ENCODE measurements at places on chromosomes 16 and 17.

GRCh38 chr16:67649494-67649931 lies 4.6 kb downstream of the CARMIL2 start:
- DNase-seq: no peak

- no peak for DNase-seq
These were observed 21.3 kb downstream of the DNAH17 start for GRCh38 chr17:78555746-78556401.

DNA sequence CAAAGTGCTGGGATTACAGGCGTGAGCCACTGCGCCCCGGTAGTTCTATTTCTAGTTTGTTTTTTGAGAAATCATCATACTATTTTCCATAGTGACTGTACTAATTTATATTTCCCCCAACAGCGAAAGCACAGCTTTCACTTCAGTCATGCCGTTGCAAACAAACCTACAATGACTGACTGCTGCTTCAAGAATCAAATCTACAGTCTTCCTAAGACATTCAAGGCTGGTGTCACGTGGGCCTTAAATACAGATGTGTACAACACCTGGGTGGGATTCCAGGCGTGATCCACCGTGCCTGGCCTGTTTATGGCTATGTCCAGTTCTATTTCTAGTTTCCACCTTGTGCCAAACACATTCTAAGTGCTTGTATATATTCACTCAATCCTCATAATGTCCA lies 72.0 kb downstream of the ABCC6 start:
- no peak for DNase-seq

- DNase-seq: no peak
These were observed 29.7 kb downstream of the HS3ST4 start for GRCh38 chr16:25721439-25721838.

GRCh38 chr17:27579304-27579703 lies 51.7 kb upstream of the LGALS9 start:
- no peak for DNase-seq

DNA sequence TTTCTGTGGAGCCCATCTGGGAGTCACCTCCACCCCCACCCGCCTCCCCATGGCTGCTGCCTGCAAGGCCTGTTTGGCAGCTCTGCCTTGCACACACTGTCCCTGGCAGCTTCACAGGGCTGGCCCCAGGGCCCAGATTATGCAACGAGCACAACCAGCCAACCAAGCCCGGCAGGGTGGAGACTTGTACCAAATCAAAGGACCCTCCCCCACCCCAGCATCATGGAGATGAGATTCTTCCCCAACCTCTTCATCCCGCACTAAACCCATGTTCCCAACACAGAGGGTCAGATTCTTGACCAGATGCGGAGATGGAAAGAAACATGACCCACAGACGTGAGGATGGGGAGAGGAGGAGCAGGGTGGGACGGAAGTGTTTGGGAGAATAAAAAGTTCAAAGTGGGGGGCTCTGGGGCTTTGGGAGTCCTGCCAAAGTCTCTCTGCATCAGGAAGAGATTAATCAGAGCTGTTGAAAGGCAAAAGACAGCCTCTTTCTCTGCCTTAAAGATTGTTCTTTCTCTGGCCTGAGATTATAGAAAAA lies 3.8 kb downstream of the SMARCD2 start:
- DNase-seq: peak; percentile 82

- DNase-seq: peak; percentile 49
These were observed 1.6 kb downstream of the ATP6V0C start for GRCh38 chr16:2515180-2515851.

- no peak for DNase-seq
These were observed 155.6 kb downstream of the SNX11 start for GRCh38 chr17:48262982-48263730.

DNA sequence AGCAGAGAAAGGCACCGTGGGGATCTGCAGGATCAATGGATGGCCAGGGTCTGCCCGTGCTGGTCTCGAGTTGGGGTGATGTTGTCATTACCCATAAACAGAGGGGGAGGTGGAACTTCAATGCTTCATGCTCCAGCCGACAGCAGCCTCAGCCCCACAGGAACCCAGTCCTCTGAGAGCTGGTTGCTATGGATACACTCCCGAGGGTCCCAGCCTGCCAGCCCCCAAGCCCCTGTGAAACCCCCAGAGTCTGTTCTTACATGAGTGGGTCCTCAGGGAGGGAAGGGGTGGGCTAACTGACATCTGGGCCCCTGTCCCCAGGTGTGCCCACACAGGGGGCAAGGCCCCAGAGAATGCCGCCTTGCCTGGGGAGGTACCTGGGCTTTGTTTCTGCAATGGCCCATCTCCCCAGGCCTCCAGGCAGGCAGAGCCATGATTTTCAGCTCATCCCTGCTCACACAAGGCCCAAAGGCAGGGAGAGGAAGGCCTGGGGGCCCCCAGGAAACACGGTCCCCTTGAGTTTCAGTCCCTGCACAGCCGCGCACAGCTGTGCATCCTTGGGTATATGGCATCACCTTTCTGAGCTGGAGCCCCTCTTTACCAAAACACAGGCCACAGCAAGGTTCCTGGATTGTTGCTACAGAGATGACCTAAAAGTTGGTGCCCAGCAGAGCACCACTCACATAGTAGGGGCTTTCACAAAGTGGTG lies 223.7 kb downstream of the ZNF423 start:
- DNase-seq: no peak

DNA sequence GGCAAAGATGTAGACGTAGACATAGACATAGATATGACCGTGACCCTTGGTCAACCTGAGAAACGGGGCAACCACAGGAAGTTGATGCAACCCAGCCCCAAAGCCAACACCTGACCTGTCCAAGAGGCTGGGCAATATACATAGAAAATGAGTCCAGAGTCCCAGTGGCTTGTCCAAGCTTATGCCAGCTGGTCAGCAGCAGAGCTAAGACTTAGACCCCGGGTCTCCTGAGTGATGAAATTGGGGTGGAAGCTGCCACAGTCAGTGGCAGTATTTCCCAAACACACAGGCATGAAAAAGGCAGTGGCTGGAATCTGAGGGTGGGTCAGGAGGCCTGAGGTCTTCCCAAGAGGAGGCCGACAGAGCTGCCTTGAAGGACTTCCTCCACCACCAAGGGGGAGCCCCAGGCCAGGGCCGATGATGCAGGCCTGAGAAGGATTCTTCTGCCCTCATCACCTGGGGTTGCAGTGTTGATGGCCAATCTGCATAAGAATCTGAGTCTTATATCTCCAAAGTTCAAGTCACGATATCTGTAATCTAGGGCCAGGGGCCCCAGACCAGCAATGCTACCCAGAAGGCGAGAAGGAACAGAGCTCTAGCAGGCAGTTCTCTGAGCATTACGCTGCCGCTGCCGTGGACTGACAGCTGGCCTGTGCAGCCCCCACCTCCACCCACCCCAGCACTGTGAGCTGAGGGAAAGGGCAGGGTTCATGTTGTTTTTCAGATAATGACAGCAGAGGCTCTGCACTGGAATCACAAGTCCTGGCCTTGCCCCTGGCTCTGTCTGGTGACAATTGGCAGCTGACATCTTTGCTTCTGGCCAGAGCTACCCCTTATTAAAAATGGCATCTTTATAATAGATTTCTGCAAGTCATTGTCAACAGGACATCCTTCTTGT lies 72.7 kb downstream of the GNAO1 start:
- DNase-seq: no peak

DNA sequence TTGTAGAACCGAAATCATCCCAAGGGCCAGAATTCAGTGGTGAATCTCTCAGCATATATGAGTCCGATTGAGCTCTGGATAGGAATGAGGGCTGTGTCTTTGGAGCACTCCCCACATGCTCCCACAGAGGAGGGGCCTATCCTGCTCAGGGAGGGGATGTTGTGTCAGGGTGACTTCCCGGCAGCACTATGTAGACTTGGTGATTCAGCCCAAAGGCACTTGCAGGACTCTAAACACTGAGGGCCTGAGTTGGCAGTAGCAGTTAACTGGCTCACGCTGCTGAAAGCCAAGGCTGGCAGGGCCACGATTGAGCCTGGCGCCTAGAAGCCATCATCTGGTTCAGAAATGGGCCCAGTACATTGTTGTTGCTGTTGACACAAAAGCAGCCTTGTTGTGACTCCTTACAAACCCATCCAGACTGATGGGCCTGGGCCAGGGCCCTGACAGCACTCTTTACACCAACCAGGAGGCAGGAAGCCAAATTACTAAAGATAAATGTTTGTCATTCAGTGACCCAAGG lies 31.9 kb downstream of the NMT1 start:
- DNase-seq: peak; percentile 60

DNA sequence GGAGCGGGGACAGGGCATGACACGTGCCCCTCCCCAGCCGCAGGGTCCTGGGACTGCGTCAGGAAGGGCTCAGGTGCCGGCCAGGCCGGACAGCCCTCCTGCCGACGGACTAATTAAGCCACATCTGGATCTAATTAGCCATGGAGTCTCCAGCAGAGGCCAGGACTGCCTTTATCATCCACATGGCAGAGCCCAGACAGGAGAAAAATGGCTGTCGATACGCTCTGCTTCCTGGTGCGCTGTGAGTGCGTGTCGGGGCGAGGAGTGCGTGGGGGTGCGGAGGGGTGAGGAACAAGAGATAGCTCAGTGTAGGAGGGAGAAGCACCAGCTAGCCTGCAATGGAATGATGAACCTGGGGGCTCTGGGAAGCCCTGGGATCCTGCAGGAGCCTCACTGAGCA lies 218.8 kb downstream of the IRF8 start:
- no peak for DNase-seq

DNA sequence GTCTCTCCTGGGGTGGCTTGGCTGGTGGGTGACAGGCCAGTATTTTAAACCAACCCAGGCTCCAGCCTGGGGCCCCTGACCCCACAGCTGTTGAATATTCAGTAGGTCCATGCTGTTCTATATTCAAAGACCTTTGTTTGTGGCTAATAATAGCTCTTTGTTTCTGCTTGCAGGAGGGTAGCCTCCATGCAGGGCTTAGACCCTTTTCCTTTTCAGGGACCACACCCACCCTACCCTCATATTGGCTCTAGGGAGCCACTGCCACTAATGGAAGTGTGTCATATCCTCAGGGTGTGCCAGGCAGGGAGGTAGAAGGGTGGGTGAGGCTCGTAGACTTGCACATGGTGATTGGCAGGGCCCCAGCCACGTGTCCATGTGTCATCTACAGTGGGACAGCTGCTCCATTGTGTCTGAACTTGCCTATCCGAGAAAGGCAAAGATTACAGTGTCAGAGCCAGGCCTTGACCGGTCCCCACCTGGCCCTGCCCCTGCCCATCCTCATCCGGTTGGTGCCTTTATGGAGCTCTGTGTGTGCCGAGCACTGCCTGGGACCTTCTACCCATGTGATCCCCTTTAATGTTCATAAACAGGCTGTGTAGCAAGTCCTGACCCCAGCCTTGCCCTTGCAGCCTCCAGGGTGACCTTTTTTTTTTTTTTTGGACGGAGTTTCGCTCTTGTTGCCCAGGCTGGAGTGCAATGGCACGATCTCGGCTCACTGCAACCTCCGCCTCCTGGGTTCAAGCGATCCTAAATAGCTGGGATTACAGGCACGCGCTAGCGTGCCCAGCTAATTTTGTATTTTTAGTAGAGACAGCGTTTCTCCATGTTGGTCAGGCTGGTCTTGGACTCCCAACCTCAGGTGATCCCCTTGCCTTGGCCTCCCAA lies 22.1 kb downstream of the TMC7 start:
- no peak for DNase-seq

- no peak for DNase-seq
These were observed 6.3 kb downstream of the TERF2IP start for GRCh38 chr16:75653922-75654321.

- DNase-seq: no peak
These were observed 3.1 kb upstream of the PSMB10 start for GRCh38 chr16:67939507-67940445.

GRCh38 chr16:57938936-57939871 lies 31.7 kb downstream of the CNGB1 start:
- peak; percentile 89 for DNase-seq

DNA sequence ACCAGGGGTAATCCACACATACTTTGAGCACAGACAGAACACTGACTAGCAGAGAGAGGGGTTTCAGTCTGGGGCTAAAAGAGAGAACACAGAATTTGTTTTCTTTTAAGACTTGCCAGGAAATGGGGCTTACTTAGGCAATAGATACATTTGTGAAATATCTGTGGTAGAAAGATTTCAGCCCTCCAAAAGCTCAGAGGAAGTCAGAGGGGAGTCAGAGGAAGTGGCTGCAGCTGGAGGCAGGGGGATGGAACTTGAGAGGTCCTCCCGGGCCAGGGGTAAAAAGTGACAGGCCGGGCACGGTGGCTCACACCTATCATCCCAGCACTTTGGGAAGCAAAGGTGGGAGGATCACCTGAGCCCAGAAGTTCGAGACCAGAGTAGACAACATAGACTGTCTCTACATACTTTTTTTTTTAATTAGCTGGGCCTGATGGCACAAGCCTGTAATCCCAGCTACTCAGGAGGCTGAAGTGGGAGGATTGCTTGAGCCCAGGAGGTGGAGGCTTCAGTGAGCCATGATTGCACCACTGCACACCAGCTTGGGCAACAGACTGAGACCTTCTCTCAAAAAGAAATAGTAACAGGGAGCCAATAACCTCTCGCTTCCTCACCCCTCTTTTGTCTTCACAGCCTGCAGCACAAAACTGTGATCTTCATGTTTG lies 49.9 kb downstream of the NLRC5 start:
- DNase-seq: no peak

- peak; percentile 91 for DNase-seq
These were observed 23.2 kb downstream of the ITGB3 start for GRCh38 chr17:47276868-47277267.

DNA sequence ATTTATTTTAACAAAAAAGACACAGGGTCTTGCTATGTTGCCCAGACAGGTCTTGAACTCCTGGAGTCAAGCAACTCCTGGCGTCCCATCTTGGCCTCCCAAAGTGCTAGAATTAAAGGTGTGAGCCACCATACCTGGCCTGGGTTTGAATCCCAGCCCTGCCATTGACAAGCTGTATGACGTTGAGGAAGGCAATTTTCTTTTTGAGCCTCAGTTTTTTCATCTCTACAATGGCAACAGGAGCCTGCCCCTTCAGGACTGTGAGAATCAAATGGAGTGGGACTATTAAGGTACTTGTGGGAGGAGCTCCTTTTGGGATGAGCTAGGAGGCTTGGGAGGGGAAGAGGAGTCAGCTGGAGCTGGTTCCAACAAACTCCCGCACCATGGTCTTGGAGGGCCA lies 6.2 kb downstream of the RARA start:
- DNase-seq: no peak

GRCh38 chr16:81647527-81647926 lies 131.6 kb upstream of the PLCG2 start:
- no peak for DNase-seq

- DNase-seq: no peak
These were observed 9.4 kb downstream of the MGRN1 start for GRCh38 chr16:4633910-4634635.

GRCh38 chr17:50507871-50508572 lies at the start of gene MYCBPAP:
MYCBPAP (plus strand) TSS chr17:50508439; CDS start chr17:50508675, 236 bp downstream.
- DNase-seq: peak; percentile 92

- no peak for DNase-seq
These were observed 8.8 kb downstream of the XYLT2 start for GRCh38 chr17:50354776-50355175.

GRCh38 chr16:67841198-67841815 lies 813 bp upstream of the THAP11 start:
- DNase-seq: no peak

GRCh38 chr17:37384560-37385149 lies 8.9 kb downstream of the C17orf78 start:
- DNase-seq: no peak

Data from left hindlimb (tissue), 1 donor.